CD8-positive, alpha-beta T cell (primary cell): ENCODE measurements at places on chromosomes 2 and 18.
A peak's percentile ranks its signal among the peaks of the same experiment; 100 is the strongest.

DNA sequence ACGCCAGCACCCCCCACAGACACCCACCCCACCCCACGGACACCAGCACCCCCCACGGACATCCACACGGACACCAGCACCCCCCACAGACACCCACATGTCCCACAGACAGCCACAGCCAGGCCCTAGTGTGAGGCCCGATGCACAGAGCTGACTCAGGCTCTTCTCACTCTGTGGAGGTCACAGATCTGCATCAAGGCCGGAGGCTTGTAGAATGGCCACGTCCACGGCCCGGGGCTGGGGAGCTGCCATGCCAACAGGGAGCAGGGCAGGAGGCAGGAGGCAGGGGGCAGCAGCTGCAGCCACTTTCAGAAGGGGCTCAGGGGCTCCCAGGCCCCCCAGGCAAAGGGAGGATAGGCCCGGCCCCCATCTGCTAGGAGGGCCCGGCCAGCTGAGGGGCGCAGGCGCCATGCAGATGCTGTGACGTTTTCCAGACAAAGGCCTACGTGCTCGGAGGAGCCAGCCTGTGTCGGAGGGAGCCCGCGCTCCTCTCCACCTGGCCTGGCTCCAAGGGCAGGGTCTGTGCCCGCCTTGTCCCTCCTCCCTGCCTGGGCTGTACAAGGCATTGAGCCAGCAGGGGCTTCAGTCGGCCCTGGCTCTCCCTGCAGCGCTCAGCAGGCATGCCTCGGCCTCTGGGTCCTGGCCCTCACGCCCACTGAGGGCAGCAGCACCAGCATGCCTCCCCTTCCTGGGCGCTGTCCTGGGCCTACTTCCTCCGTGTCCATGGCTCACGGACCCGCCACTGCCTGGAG lies 249.0 kb downstream of the TWIST2 start:
- no peak for DNase-seq

GRCh38 chr2:31302940-31303563 lies 69.1 kb downstream of the EHD3 start:
- no peak for DNase-seq

GRCh38 chr2:43874776-43875451 lies 36.1 kb downstream of the ABCG8 start:
- DNase-seq = no peak

DNA sequence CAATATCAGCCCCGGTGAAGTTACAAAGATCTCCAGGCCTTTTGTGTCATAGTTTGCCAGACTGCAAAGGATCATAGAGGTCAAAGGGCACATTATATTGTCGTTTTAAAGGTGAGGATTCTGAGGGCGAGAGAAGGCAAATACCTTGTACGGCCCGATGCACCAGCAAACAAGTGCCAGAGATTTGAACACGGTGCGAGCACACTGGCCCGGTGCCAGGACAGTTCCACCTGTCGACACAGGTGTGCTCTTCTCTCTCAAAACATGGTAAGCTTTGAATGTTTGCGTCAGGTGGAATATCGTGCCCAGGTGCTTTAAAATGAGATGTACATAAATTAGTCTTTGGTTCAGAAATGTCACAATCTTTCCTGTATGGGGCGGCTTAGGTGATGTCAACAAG lies 776.1 kb upstream of the ID2 start:
- no peak for DNase-seq

DNA sequence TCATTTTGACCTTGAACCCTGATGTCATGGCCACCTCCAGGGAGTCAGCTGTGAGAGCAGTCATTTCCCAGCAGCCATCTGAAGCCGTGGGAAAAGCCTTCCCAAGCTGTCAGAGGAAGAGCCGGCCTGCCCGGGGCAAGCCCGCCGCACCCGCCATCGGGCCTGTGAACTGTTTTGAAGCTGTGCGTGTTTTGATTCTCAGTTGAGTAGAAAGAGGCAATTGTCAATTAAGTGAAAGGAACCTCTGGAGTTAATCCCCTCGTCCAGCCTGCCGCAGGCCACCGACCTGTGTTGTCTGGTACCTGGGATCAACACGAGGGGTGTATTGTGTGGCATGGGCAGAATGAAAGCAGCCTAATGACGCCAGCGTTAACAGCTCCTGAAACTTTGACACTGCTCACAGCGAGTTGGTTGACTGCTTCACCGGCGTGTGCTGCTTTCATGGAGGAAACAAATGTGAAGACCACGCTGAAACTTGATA lies 318.4 kb downstream of the AGAP1 start:
- DNase-seq = no peak

DNA sequence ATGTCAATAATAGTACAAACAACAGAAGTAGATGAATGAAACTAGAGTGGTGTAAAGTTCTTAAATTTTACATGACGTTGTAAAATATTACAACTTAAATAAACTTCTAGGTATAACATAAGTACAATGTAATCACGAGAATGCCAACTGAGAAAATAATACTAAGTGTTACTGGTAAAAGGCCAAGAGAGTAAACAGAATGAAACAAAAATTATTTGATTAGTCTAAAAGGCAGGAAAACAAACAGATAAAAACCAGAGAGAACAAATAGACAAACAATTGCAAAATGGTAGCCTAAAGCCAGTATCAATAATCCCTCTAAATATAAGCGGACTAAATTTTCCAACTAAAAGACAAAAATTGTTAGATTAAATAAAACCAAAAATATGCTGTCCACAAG lies 71.9 kb downstream of the SMAD2 start:
- DNase-seq = no peak

- DNase-seq = no peak
Observed at GRCh38 chr18:56748698-56749268, 97.6 kb downstream of the WDR7 start.

DNA sequence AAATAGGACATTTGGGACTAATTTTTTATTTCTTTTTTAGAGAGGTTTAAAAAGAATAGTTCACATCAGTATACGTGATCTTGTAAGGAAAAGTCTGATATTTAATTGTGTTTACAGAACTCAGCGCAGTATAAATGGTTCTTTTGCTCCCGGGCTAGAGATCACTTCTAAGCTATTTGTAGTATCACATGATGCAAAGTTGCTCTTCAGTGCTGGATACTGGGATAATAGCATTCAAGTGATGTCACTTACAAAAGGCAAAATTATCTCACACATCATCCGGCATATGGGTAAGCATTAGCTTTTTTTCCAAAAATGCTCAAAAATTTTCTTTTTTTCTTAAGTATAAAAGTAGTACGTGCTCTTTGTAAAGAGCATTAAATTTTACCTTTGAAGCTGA lies 37.4 kb upstream of the CYP20A1 start:
- DNase-seq = no peak

GRCh38 chr2:19671916-19672315 lies 229.9 kb downstream of the TTC32 start:
- no peak for DNase-seq

- no peak for DNase-seq
Observed at GRCh38 chr18:8849696-8850095, 144.3 kb downstream of the MTCL1 start.

DNA sequence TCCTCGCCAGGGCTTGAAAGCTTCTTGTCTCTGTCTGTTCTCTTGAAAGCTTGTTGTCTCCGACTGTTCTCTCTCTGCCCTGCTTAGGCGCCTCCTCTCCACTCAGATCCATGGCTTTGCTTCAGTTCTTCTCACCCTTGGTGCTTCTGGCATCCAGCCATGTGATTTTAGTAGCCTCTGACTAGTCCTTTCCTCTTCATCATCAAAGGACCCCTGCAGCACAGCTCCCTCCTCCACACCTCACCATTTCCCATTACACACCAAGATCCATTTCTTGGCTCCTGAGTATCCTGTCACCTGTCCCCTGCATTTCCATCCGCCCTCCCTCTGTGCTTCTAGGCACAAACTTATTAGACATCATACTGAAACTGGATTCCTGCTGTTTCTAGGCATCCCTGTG lies 59.4 kb downstream of the ZNF236 start:
- DNase-seq = no peak

GRCh38 chr18:32280911-32281310 lies 91.1 kb downstream of the MEP1B start:
- no peak for DNase-seq

DNA sequence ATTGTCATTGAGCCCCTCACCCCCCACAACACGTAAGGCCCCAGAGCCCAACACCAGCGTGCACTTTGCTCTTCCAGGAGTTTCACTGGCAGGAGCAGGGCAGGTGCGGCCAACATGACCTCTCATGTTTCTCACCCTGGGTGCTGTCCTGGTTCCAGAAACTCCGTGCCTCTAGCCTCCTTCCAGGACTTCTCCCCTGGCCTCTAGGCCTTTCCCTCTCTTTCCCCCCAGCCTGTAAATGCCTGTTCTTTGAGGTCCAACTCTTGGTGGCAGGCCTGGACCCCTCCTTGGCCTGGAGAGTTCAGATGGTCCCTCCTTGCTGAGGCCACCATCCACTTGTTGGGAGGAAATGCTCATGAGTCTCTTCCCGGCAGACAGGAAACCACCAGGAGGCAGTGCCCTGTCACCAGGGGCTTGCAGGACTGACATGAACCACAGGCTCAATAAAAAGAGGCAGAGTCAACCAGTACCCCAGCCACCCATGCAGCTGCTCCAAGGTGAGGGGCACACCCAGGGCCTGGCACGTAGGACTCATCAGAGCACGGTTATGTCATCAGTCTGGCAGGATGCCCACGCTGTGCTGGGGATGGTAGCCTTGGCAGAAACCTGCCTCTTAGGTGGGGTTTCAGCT lies 1.5 kb downstream of the MALL start:
- no peak for DNase-seq

DNA sequence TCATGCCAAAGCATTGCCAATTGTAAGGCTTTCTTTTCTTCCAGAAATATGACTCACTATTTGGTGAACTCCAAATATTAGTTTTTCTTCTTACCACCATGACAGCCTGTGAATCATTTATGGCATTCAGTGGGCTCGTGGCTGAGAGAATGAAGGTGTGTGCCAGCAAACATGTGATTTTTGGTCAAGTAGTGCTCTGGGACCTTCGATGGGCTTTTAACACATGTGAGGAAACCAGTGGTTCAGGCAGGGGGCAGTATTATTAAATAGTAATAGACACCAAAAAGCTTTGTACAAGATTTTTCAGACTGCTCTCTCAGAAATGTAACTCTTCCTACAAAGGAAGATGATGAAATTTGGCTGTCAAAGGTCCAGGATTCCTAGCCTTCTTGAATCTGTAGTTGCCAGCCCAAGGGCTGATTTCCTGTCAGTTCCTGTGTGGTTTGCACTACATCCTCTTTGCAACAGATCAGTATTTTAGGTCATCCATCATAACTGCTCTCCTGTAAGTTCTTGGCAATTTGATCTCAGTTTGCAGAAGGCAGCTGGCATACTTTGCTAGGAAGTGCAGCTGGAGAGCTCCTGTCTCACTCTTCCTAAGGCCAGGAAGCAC lies 64.3 kb downstream of the BABAM2 start:
- no peak for DNase-seq

DNA sequence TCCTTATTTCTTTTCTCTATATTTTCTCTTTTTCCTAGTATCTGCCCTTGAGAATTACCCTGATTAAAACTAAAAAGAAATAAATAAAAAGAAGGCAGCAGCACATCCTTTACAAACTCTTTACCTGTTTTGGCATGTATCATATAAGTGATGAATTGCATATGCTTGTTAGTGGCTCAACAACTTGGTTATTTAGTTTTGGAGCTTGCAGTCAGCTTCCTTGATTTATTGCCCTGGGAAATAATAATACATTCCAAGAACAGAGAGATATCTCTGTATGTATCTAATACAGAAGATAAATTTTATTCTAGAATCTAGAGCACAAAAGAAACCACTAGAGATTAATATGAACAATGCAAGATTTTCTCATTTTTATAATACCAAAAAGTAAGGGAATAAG lies 139.8 kb upstream of the ZC3H15 start:
- no peak for DNase-seq

DNA sequence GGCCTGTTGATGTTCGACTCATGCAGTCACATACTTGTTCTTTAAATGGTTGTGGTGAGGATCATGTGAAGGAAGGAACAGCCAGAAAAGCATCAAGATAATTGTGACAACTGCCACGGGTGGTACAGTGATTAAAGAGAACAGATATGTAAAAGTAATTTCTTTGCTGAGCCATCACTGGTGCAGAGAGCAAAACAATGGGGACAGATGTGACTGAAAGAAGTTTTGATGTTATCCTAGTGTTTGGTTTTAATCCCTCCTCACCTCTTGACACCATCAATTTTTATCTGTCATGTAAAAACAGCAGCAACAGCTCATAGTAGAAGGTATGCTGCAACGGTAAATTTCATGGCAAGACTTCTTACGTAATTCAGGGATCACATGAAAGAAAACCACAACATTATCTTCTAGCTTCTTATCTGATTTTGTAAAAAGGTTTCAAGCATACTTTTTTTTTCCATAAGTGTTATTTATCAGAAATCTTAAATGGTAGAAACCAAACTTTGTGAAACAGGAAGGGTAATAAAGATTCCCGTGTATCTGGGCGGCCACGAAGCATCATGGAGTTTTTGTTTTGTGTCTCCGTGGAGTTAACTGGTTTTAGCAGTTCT lies 65.2 kb downstream of the PLCL1 start:
- no peak for DNase-seq

DNA sequence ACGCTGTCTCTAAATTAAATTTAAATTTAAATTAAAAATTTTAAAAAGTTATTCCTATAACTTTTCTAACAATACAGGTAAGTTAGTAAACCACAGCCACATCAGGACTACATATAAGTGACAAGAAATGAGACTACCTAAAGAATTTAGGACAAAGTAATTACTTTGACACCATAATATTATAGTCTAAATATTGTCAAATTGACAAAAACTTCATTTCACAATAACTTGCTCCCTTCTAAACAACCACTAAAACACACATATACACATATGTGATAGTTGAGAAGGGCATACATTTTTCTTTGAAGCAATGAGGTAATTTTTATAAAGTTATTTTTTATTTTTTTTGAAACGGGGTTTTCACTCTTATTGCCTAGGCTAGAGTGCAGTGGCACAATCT lies 31.6 kb downstream of the FAM161A start:
- no peak for DNase-seq

GRCh38 chr2:148515120-148515519 lies 129.4 kb upstream of the EPC2 start:
- no peak for DNase-seq

- no peak for DNase-seq
Observed at GRCh38 chr2:233865838-233866237, 2.3 kb downstream of the MSL3B start.

DNA sequence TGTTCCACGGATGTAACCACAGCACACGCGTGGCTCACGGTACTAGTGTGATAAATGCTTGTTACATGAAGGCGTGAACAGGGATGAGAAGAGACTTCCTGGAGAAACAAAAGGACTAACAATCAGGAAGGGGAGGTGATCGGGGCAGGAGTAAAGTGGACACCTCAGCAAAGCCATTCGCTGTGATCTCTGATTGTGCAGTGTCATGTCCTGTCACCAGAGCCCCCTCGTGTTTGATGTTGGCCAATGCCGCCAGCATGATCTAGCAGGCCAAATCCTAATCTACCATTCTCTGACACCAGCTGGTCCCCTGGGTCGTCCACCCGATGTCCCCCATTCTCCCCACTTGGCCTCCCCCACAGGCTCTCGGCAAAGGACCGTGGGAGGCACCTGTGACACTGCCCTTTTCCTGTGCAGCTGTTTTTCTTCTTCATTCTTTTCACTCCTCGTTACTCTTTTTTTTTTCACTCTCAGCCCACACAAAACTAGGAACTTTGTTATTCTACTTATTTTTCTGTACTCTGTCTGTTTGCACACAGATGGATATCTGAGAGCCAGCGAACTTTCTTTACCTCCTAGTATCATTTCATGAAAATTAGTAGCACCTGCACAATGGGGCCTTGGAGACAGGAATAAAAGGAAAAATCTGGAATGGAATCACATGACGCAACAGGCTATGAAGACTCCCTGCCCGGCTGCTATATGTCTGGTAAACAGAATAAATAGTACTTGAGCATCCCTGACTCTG lies 146.8 kb downstream of the TGIF1 start:
- peak; percentile 73 for DNase-seq
